ENCODE measurements at places on chromosomes 6 and 20. TPM values are rescaled to one million over a fixed set of nuclear protein-coding genes. Genes with fewer than 3 reads are reported as not detected.

DNA sequence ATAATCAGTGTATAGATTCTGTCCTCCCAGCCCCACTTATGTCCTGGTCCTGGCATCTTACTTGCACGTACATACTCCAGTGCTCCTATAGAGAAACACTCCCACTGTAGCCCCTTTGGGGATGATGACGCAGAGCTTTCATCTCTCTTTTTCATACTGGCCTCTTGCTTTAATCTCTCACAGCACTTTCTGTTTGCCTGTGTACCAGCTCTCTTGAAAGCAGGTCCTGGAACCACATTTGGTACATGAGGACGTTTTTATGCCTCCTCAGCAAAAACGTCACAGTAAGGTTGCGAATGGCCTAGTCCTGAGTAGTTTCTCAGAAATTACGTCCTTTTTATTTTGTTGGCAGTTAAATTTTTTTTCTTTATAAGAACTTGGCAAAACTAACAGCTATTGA, 10.8 kb downstream of the L3MBTL3 start:
- H3K4me3 ChIP-seq: peak overlapping the region; percentile 74
- peak overlapping the region; percentile 94 for H3K27ac ChIP-seq
- no peak for DNase-seq
- H3K36me3 ChIP-seq: peaks cover 49% of the 10 kb centered on the region
- H3K4me1 ChIP-seq: peaks cover 54% of the 10 kb centered on the region
- no peaks in the 10 kb centered on the region for H3K27me3 ChIP-seq

DNA sequence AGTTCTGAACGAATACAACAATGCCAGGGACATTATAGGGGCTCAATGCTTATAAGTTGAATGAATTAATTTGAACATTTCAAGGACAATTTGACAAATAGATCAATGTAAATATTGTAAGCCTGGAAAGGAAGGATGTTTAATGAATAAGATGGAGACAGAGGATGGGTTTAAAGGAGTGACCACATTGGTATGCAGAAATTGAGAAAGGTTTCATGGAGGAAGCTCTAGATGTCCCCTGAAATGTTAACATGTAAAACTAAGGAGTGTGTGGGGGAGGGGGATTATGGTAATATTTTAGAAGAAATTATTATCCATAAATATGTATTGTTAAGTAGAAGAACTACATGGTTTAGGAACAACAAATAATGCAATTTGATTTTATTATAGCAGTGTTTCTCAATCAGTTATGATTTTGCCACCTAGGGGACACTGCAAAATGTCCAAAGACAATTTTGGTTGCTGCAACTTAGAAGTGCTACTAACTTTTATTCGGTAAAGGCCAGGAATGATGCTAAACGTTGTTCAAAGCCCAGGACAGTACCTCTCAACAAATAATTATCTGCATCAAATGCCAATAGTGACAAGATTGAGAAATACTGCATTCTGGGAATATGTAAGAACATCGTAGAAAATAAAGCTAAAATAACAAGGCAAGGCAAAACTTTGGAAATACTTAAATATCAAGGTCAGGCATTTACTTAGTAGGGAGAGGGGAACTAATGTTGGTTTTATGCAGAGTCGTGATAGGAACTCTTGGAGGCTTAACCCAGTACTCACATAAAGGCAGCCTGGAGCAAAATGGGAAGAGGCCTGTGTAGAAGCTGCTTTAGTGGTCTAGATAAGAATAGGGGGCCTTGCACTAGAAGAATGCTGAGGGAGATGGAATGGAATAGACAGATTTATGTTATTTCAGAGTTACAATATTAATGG, 686.9 kb upstream of the CITED2 start:
- H3K27ac ChIP-seq: no peak overlapping the region
- DNase-seq: no peak
- H3K27me3 ChIP-seq: no peaks in the 10 kb centered on the region

DNA sequence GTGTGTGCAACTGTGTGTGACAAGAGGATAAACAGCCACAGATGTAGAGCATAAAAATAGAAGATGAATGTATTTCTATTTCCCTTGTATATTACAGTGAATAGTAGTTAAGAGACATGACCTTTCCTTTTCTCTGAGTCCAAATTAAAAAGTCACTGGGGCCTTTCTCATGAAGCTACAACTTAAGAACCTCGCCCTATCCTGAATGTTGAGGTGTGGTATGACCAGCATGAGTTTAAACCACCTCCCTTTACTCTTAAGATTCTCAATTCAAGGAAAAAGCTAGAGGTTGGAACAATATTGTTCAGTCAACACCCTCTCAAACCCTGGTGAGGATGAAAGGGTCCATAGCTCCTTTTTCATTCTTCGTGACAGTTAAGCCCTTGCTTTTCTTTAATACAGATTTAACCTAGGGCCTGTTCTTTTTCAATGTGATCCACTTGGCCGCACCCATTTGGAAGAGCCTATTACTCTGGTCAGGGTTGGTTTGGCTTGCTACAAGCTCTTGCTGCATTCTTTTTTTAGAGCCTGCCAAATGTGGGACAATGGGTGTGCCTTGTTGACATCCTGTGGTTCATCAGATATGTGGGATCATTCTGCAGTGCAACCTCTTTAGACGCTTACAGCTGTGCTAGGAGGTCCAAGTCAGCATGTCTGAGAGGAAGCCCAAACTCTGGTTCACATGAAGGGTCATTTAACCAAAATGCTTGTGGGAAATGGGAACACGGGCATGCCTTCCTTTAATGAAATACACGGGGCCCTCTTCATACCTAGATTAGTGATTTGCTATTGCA, 290.0 kb downstream of the HAO1 start:
- no peaks in the 10 kb centered on the region for H3K4me1 ChIP-seq
- no peaks in the 10 kb centered on the region for H3K36me3 ChIP-seq
- H3K27me3 ChIP-seq: no peaks in the 10 kb centered on the region

GRCh38 chr6:145866456-145867396, 52.1 kb upstream of the FBXO30 start:
- no peak for DNase-seq
- peak overlapping the region; percentile 61 for H3K4me3 ChIP-seq
- H3K4me1 ChIP-seq: peaks cover 26% of the 10 kb centered on the region
- peak overlapping the region; percentile 81 for H3K27ac ChIP-seq
- no peaks in the 10 kb centered on the region for H3K27me3 ChIP-seq

The PTGIS gene
- 0.37 TPM for total RNA-seq

The TREML4 gene
- not detected for total RNA-seq

DNA sequence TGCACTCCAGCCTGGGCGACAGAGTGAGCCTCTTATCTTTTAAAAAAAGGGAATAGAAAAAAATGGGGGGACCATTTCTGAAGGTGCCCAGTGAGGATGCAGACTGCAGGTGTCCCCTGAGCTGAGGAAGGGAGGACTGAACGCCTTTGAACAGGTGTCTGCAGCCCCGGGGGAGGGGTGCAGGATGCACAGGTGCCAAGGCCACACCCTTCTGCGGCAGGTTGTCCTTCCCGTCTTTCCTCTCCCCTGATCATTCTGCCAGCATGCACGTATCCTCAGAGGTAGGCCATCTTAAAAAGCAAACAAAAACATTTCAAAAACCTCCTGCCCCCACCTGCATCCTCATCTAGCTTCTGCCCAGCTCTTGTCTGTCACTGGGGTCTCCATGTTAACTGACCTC, 101.3 kb downstream of the MTHFD1L start:
- peak overlapping the region; percentile 19 for H3K27ac ChIP-seq
- H3K36me3 ChIP-seq: peaks cover 25% of the 10 kb centered on the region
- no peak for DNase-seq
- no peaks in the 10 kb centered on the region for H3K27me3 ChIP-seq
- H3K4me3 ChIP-seq: no peak overlapping the region

DNA sequence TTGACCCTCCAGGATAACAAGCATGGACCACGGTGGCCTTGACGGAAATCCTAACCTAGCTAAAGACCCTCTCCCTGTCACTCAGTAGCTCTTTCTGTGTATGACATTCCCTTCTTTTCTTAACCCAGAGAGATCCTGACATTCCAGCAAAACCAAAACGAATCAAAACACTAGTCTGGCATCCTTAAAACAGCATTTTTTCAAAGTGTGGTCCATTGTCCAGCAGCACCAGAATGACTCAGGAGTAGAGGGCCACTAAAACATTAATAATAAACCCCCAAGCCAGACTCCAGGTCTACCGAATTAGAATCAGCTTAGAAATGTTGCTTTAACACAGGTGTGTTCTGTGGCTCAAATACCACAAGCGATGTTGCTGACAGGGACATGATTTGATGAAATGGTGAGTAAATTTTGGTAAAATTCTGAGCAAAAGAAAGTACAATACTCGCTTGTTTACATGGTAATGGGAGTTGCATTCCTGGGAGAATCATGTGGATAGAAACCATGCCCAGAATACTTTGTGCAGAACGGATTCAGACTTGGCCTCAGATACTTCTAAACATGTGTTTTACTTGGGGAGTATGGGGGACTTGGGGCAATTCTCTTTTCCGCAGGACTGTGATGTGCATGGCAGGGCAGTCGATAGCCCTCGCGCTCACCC, 174.2 kb upstream of the KCNG1 start:
- H3K27ac ChIP-seq: no peak overlapping the region
- H3K36me3 ChIP-seq: no peaks in the 10 kb centered on the region
- H3K27me3 ChIP-seq: peaks cover 7% of the 10 kb centered on the region
- H3K4me1 ChIP-seq: no peaks in the 10 kb centered on the region
- no peak overlapping the region for H3K4me3 ChIP-seq

- no peaks in the 10 kb centered on the region for H3K36me3 ChIP-seq
- no peaks in the 10 kb centered on the region for H3K4me1 ChIP-seq
- no peak overlapping the region for H3K27ac ChIP-seq
- H3K4me3 ChIP-seq: no peak overlapping the region
- no peak for DNase-seq
These were observed 340.1 kb downstream of the BCKDHB start for GRCh38 chr6:80446454-80447045.

Measured in activated naive CD8-positive, alpha-beta T cell treated with anti-CD3 and anti-CD28 coated beads, Interleukin-2, amount 10 ng/mL, durations not matched to agents 7 days and 5 days (primary cell).